Stimulated activated CD4-positive, alpha-beta T cell treated with anti-CD3 and anti-CD28 coated beads, Interleukin-15, amount 100 ng/mL, for 1 hour (primary cell): ENCODE measurements at places on chromosomes 4 and X.

DNA sequence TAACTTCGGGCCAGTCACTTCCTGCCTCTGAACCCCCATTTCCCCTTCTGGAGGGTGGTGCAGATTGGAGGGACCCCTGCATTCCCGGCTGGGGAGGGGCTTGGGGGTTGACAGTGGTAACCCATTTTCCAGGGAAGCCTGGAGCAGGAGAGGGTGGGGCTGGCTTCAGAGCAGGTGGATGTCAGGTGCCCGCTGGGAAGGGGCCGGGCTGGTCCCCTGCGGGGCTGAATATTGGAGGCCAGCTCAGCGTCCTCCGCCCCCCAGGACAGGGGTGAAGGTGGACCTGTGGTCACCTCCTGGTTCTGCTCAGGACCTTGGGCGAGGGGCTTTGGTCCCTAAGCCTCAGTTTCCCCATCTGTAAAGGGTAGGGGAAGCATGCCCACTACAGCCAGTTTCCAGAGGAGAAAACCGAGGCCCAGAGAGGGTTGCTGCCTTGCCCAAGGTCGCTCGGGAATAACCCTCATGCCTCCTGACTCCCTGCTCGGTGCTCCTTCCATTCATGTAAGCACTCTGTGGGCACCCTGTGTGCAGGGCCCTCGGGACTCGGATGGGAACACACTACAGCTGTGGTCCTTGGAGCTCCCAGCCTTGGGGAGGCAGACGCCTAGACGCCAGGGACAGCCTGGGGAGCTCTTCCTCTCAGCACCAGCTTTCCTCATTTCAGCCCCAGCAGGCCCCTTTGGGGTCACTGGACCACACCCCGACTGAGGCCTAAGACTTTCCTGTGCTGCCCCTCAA is 683 bp downstream of the MAN2B2 start:
- DNase-seq, result no peak

GRCh38 chr4:151426513-151426912 is 17.5 kb downstream of the FHIP1A start:
- no peak for DNase-seq

GRCh38 chrX:10628906-10629305 is 8.5 kb upstream of the MID1 start:
- no peak for DNase-seq

DNA sequence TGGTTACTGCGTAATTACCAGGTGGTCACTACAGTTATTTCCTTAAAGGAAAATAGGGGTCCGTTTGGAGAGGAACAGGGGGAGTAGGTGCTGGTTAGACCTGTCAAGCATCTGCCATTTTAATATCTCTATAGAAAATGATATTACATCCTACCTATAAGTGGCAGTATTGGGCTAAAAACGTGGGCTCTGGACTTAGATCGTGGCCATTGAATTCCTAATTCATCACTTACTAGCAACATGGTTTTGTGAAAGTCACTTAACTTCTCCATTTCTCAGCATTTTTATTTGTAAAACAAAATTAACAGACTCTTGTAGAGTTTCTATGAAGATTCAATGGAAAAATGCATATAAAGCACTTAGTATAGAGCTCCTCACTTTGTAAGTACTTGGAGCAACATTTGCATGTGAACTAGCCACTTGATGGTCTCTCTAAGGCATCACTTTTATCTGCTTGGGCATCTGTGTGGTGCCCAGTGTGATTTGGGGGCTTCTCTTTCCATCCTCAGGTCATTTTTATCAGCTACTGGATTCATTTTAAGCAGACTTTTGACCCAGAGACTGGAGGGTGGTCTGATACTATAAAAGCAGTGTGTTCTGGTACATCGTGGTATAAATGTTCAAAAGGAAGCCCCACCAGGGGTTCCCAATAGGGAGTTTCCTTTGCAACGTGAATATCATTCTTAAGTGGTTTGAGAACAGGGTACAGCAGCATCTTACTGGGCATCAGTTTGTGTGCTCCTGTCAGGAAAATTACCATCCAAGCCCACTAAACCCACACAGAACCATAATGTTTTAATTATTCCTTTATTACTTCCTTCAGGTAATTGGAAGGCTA is 42.7 kb upstream of the RASSF6 start:
- DNase-seq, result no peak

DNA sequence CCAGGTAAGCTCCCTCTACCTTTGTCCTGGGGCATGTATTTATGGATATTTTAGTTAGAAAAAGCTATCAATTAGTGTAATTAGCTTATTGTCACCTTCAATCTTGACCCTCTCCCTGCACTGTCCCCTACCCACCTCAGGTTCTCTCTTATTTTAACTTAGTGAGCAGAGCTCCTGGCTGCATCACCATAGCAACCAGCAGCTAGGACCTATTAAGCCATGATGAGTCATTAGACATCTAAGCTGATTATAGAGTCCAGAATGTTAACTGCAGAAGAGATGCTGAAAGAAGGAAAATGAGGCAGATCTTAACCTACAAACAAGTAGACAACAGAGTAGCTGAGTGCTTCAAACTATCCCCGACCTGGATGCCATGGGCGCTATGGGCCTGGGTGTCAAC is 36.6 kb downstream of the MAGEE2 start:
- no peak for DNase-seq

GRCh38 chr4:131426023-131426758 is 1722.9 kb upstream of the PCDH10 start:
- DNase-seq, result no peak

DNA sequence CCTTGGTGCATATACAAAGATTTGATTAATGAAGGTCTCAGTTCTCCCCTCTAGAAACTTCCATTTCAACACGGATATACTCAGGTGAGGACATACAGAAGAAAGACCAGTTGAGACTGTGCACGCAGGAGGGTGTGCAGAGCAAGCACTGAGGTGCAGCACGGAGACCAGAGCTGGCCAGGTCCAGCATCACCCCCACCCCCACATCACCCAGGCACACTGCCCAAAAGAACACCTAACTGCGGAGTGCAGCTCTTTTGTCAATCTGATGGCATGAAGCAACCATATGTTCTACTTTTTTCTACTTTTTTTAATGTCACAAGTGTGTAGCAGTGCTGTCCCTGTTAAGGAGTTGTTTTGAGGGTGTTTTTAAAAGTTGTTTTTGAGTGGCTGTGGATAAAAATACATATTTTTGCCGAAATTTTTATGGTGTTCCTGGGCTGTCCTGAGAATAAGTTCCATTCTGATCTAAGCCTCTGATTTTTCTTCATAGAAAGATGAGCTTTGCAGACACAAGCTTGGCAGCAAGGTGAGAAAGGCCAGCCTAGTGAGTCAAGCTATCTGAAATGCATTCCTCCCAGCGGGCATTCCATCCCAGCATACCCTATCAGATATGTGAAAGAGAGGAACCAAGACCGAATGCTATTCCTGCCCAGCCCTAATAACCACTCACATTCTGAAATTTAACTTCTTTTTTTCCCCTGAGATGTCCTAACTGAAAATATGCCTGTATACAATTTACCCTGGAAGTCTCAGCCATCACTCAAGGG is 173.7 kb downstream of the PTTG2 start:
- DNase-seq, result no peak

- no peak for DNase-seq
Observed at GRCh38 chrX:13837290-13837745, 20.4 kb upstream of the GPM6B start.

DNA sequence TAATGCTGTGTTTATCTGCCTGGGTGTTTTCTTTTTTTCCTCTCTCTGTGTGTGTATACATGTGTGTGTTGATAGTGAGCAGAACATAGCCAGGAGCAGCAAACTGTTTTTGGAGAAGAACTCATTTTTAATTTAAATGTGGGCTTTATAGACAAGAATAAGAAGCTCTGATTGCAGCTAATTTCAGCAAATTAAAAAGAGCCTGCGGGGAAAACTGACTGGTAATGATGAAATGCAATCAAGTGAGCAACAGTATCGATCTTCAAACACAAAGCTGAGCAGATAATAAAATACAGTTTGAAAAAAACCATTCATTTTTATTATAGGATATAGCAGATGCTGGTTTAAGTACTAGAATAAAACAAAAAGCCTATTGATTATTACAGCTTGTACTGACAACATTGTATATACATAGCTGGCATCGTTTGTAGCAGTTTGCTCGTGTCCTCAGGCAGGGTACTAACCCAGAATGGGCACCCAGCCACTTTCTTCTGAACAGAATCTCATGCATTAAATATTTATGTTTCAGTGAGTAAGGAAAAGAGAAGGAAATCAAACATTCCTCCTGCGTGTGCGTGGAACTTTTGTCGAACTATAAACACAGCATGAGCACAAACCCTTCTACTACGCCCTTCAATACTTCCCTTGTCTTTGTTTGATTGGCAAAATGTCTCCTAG is 73.5 kb upstream of the ZFP42 start:
- no peak for DNase-seq

DNA sequence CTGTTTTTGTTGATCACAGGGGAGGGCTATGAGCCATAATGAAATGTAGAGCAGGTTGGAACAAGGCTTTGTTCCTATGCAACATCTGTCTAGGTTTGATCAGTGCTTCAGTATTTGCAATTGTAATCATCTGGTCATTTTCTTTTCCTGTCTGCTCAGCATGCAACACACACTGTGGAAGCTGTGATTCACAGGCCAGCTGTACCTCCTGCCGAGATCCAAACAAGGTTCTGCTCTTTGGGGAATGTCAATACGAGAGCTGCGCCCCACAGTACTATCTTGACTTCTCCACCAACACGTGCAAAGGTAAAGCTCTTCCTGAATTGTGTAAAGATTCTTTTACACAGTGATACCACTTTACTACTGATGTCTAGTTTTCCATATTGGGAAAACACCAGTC is 181.9 kb upstream of the ANXA3 start:
- DNase-seq, result no peak

DNA sequence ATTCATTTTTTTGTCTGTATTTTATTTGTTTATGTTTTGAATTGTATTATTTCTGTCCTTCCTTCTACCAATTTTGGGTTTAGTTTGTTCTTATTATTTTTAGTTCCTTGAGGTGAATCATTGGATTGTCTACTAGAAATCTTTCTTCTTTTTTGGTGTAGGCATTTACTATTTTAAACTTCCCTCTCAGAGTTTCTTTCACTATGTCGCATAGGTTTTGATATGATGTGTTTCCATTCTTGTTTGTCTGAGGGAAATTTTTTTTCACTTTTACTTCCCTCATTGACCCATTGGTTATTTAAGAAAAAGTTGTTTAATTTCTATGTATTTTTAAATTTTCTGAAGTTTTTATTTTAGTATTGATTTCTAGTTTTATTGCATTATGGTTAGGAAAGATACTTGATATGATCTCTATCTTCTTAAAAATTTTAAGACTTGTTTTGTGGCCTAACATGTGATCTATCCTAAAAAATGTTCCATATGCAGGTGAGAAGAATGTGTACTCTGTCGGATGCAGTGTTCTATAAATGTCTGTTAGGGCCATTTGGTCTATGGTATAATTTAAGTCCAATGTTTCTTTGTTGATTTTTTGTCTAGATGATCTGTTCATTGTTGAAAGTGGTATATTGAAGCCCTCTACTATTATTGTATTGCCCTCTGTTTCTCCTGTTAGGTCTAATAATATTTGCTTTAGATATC is 68.8 kb downstream of the IL15 start:
- DNase-seq, result no peak

DNA sequence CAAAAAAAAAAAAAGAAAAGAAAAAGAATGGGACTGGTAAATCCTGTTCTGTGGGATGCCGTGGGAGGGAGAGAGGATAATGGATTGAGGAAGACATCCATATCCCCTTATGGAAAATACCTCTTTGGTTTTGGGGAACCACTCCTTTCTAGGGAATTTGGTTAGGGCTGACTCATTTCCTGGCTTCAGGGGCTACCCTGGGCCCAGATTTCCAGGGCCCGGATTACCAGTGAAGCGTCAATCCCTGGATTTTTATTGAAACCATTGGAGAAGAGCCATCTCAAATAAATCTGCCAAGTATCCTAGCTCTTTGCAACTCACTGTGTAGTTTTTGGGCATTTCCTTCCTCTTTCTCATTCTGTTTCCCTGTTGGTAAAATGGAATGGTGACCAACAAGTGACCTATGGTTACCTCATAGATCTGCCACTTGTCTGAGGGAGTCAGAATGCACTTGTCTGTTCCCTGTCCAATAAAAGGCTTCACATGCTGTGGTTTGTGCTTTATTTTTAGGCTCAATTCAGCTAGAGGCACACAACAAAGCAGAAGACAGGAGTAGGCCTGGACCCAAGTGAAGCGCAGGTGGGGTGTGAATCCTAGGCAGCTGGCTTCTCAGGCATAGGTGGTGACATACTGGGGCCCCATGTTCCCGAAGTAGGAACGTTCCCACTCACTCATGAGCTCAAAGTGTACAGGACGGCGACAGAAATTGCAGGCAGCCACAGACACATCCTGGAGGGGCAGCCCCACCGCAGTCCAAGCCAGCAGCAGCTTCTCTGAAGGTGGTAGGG is 8.6 kb downstream of the APEX2 start:
- no peak for DNase-seq

DNA sequence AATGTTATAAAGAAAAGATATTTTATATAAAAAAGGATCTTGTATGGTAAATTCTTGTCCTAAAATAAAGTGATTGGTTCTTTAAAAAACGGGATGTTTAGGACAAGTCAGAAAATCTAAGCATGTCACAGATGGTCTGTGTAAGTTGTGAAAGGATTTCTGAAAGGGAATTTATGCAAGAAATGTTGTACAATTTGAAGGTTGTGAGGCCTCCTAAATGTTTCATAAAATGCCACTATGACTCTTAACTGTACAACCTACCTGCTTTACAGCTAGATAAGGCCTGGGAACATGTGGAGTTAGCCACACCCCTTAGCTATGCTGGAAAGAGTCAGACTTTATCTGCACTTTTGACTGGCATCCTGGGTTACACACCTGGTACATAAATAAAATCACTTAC is 951.5 kb upstream of the POU3F4 start:
- no peak for DNase-seq

DNA sequence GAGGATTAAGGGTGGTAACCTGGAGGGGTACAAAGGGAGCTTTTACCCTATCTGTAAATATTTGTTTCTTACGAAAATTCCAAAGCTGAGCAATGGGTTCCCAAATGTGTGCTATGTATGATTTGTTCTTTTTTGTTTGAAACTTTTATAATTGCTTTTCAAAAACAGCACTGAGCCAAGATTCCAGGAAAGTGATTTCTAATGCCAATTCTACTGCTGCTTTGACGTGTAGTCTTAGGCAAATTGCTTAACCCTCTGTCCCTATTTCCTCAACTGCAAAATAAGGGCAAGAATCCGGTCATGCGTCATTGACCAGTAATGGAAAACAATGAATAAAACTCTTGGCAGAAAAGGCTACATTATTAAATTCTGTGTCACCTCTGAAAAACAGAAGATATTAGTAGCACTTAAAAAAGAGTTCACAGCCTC is 454.7 kb downstream of the IL15 start:
- DNase-seq, result no peak

- no peak for DNase-seq
Observed at GRCh38 chr4:187744911-187745310, 250.7 kb upstream of the ZFP42 start.

GRCh38 chr4:122517345-122517744 is 60.8 kb upstream of the IL2 start:
- DNase-seq, result no peak

GRCh38 chr4:98689507-98690174 is 31.2 kb upstream of the TSPAN5 start:
- no peak for DNase-seq

- no peak for DNase-seq
Observed at GRCh38 chrX:42567268-42567667, 210.7 kb downstream of the PPP1R2C start.
